Activated T-cell treated with anti-CD3 and anti-CD28 coated beads for 1 hour (primary cell): ENCODE measurements at places on chromosomes 7 and 10.

DNA sequence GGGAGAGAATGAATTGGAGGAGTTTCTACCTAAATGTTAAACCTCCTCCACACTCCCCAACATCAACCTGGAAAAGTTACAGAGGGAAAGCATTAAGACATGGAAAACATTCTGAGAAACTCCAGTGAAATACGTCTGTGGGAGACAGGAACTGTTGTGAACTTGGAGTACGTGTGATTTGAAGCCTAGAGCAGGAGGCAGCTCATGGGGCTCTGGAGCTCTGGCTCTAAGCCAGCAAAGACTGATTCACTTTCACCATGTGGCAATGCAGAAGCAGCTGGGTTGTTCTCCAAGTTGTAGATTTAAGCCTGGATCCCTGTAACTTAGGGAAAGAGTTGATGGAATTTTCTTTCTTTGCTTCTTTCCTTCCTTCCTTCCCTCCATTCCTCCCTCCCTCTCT lies 503.2 kb downstream of the NRG3 start:
- no peak for DNase-seq

DNA sequence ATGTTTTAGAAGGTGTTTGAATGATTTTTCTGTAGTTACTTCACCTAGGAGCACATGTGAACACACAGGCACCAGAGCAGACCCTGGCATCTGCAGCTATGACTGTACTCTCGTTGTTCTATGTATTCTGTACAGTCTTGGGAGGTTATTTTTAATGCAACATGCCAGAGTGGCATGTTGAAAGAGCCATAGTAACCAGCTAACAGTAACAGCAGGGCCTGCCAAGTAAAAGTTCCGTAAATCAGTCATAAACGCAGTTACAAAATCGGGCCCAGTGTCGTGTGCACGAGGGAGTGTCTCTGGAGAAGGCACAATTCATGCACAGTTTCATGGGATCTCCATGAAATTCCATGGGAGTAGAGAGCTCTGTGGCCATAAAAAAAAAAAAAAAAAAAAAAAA lies 108.3 kb upstream of the CDK6 start:
- no peak for DNase-seq

DNA sequence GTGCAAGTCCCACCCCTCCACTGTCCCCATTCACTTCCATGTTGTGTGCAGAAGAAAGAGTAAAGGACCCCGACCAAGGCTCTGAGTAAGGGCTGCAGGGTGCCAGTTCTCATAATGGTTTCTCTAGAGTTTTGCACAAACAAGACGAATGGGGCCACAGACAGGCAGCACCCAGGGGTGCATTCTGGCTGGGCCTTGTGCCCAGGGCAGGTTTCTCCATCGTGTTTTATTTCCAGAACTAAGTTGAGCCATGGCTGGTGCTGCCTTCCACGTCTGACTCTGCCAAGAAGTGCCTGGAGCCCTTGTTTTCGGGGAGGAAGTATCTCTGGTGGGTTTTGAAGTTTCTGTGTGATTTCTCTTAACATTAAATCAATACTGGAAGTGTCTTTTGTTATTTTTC lies 95.0 kb upstream of the SDK1 start:
- no peak for DNase-seq

DNA sequence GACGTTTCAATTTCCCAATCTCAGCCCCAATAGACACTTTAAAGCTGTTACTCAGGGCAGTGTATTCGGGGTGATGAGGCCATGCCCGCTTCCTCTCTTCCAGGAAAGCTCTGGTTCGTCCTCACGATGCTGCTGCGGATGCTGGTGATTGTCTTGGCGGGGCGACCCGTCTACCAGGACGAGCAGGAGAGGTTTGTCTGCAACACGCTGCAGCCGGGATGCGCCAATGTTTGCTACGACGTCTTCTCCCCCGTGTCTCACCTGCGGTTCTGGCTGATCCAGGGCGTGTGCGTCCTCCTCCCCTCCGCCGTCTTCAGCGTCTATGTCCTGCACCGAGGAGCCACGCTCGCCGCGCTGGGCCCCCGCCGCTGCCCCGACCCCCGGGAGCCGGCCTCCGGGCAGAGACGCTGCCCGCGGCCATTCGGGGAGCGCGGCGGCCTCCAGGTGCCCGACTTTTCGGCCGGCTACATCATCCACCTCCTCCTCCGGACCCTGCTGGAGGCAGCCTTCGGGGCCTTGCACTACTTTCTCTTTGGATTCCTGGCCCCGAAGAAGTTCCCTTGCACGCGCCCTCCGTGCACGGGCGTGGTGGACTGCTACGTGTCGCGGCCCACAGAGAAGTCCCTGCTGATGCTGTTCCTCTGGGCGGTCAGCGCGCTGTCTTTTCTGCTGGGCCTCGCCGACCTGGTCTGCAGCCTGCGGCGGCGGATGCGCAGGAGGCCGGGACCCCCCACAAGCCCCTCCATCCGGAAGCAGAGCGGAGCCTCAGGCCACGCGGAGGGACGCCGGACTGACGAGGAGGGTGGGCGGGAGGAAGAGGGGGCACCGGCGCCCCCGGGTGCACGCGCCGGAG lies 2.6 kb downstream of the GJD4 start:
- no peak for DNase-seq

DNA sequence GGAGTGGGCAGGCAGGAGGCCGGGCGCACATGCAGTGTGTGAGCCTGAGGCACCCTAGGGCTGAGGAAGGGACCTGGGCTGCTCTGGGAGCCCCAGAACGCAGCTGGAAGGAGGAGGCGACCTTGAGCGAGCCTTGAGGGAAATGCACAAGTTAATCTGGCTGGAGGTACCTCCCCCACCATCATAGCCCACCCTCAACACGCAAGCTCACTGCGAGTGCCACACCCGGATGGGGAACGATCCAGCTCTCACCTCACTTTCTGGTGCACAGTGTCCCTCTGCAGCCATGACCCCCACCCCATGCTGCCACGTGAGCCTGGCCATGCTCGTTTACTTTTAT lies 162.4 kb upstream of the PPP2R2D start:
- no peak for DNase-seq

DNA sequence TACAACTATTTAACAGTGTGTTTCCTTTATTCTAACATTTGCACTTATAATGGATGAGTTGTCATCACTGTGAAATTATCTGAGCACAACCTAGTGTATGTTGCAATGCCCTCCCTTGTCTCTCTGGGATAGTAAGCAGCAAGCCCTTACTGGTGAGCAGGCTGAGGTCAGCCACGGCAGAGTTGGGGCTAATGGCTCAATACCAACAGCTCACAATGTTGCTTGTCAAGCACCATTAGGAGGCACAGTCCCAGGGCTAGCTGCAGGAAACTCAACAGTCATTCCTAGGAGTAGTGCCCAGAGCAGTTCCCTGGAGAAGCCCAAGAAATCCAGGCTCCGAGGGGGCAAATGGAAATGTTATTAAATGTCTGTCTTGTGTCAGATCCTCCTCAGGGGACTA lies 858.4 kb downstream of the GRID1 start:
- DNase-seq = no peak
